ENCODE measurements at places on chromosomes 6 and 20. TPM values are rescaled to one million over a fixed set of nuclear protein-coding genes. Genes with fewer than 3 reads are reported as not detected.

Gene BPIFB1
- not detected for total RNA-seq

Gene BPIFB2
- total RNA-seq = not detected

Gene FAM209B
- total RNA-seq = not detected

DNA sequence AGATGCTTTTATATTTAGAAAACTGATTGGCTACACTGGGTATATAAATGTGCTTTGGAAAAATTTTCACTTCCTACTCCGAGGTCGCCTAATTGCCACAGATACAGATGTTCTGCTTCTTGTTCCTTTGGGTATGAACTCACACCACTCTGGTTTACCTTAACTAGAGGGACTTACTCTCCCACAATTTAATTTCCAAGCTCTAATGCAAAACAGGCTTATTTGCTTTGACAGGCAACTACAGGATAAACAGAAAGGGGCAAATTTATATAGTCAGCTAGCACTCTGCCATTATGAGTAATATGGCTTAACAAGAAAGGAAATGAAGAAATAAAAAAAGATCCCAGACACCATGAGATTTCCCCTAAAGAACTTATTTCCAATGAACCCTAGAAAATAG is 156.9 kb upstream of the ZFP64 start:
- DNase-seq = no peak

DNA sequence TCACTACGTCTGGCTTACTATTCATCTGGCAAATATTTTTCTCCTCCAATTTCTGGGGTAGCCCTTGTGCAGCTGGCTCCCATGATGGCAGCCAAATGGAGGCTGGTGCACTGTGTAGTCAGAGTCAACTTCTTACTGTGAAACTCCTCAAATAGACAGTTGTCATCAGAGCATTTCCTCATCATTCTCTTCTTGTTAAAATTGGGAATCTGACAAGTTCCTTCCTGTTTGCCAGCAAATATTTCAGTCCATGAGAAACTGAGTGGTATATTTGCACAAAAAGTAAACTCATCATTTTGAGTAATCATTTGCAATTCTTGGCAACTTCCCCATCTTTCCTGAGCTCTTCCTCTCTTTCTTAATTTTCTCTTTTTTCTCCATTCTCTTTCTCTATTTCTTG is 394.9 kb upstream of the RGS17 start:
- peak; percentile 6 for DNase-seq

GRCh38 chr6:132919045-132919860 is 104.9 kb downstream of the RPS12 start:
- peak; percentile 70 for DNase-seq
